ENCODE measurements at places on chromosomes 16 and 17.

GRCh38 chr16:27725236-27726000 lies 175.5 kb downstream of the KATNIP start:
- no peak for DNase-seq

GRCh38 chr17:79332011-79332554 lies 257.5 kb downstream of the ENGASE start:
- no peak for DNase-seq

GRCh38 chr17:1872254-1872653 lies 42.4 kb downstream of the RPA1 start:
- DNase-seq = no peak

DNA sequence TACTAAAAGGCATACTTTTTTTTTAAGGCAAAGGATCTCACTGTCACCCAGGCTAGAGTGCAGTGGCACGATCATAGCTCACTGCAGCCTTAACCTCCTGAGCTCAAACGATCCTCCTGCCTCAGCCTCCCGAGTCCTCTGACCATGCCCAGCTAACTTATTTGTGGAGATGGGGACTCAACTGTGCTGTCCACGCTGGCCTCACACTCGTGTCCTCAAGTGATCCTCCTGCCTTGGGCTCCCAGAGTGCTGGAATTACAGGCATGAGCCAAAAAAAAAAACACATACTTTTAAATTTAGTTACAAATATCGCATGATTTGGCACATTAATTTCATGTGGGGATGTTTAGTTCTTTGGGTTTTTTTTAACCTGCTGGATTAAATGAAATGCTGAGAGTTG lies 207.7 kb upstream of the CHMP6 start:
- no peak for DNase-seq

GRCh38 chr17:4262703-4263102 lies 1.1 kb downstream of the ANKFY1 start:
- no peak for DNase-seq

- no peak for DNase-seq
Observed at GRCh38 chr17:9368631-9369030, 207.0 kb downstream of the STX8 start.

GRCh38 chr17:47135235-47135634 lies 53.9 kb downstream of the CDC27 start:
- DNase-seq = peak; percentile 10

GRCh38 chr16:86739808-86740207 lies 161.5 kb downstream of the FOXL1 start:
- DNase-seq = no peak

DNA sequence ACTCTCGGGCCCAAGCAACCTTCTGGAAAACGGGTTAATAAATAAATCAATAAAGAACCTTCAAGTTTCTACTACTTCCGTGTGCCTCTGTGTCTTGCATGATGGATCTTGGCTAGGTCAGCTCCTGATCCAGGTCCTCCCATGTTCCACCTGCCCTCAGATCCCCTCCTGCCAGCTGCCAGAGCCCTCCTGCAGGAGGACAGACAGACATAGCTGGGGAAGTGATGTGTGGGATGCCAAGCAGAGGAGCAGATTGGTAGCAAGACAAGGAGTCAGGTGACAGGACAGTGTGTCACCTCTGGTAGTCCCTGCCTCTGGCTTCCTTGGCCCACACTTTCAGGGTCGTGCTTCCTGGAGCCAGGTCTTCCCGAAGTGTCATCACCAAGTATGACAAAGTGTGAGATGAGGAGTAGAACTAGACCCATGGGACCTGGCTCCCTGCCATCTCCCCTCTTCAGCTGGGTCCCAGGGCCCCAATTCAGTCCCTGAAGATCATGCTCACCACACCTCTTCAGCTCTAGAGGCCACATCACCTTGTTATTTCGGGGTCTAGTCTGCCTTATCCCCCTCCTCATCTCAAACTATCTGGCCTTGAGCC lies 1.0 kb upstream of the EPN3 start:
- no peak for DNase-seq

DNA sequence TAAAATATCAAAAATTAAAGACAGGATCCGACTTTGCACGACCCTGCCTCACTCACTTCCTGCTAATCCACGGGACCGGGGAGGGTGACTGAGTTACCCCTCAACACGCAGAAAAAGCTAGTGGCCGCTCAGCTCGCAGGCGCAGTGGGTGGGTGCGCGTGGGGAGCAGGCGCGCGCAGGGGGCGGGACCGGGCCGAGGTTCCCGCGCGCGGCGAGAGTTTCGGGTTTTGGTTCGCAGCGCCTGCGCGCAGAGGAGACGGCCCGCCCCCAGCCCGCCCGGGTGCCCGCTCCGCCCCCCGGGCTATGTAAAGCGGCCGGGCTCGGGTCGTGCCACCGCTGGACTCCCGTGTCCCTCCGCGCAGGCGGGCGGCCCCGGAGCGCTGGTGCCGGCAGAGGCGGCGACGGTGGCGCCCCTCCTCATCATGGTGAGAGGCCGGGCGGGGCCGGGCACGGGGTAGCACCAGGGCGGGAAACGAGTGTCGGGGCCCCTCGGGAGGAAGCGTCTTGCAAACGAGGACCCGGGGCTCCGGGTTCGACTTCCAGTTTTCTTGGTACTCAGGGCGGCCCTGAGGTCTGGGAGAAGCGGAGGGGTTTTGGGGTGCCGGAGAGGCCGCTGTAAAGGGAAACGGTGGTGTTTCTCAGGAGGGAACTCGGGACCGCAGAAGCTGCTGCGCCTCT lies at the start of gene CNP:
CNP (plus strand) TSS at position 333 of the 678 bp plus-strand sequence; CDS start at position 423, 90 bp downstream.
- peak; percentile 92 for DNase-seq

DNA sequence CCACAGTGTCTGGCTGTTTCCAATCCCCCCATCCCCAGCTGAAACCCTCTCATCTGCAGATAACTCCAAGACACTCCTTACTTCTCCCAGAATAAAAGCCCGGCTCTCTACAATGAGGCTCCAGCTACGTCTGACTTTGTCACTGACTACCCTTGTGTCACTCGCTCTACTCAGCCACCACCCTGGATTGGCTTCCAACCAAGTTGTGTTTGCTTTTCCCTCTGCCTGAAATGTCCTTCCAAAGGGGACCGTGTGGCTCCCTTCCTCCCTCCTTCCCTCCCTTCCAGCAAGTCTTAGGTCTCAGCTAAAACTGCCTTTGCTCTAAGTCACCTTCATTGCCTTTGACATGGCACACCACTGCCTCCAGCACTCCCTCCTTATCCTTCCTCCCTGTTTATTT lies 42.8 kb downstream of the CDH1 start:
- no peak for DNase-seq

GRCh38 chr17:45248132-45248957 lies 13.5 kb downstream of the SPATA32 start:
- DNase-seq = no peak
